Cortex of kidney (tissue), 1 donor: ENCODE measurements at places on chromosomes 2 and 18.

DNA sequence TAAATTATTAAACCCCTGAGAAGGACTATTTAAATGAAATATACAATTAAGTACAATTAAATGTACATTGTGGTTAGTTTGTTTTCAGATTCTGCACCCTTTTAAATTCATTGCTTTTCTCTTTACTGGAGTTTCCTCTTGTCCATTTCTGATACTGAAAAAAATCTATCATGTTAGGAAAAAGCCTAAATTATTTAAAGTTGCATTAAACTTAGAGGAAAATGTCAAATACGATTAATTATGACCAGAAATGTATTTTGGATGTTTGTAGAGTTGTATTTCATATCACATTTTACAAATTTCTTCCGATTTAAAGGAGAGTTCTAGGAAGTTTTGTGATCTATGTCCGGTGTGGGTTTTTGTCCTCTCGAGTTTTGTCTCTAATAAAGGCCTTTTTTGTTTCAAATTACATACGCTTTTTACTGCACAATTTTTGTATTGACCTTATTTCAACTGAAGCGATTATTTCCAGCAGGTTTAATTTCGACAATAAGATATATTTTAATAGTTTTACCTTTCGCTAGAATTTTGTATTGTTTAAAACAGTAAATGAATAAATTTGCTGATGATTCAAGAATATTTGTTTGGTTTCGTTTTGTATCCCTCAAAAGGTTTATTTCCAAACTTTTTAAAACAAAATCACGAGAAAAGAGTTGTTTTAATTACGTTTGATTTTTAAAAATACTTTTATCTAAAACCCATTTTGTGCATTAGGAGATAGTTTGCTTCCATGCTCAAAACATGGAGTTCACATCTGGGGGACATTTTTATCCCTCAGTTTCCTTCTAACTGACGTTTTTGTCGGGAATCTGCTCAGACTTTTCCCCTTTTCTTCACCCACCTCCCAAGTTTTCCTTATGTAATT, 3.3 kb upstream of the SATB2 start:
- DNase-seq = no peak

GRCh38 chr18:74654638-74655037, 57.0 kb downstream of the ZNF407 start:
- no peak for DNase-seq

DNA sequence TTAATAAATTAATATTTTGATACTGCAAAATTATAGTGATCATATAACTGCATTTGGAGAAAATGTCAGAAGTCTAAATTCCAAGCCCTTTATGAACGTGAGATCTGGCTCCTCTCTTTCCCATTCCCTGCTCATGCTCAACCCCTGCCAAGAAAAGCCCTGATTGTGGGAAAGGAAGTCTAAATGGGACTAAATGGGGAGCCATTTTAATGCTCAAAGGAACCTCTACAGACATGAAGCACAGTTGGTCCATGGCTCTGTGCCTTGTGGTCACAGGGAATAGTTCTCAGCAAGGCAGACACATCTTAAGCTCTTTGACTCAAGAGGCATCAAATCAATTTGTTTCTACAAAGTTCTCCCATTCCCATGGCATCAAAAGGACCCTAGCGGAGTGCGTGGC, 29.3 kb upstream of the INSIG2 start:
- DNase-seq = no peak

DNA sequence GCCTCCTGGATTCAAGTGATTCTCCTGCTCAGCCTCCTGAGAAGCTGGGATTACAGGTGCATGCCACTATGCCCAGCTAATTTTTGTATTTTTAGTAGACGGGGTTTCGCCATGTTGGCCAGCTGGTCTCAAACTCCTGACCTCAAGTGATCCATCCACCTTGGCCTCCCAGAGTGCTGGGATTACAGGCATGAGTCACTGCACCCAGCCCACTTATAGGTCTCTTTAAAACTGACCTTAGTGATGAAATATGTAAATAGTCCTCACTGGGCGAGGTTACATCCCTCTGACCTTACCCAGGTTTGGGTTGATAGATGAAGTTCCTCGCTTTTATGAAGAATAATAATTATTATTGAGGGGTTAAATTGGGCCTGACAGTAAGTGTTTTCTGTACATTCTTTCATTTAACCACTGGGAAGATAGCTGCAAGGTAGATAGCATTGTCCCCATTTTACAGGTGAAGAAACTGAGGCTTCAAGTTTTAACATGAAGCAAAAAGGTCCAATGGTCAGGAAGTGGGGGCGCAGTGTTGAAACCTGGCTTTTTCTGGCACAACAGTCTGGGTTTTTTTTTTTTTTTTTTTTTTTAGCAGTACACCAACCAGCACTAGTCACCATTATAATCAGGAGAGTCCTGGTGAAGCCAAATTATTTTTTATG, 174.8 kb upstream of the EPAS1 start:
- no peak for DNase-seq
